Stimulated activated CD8-positive, alpha-beta memory T cell treated with anti-CD3 and anti-CD28 coated beads, Interleukin-4, amount 100 ng/mL, for 1 hour (primary cell): ENCODE measurements at places on chromosomes 5 and 9.

- DNase-seq, result no peak
Measured at GRCh38 chr5:53183880-53184279, 74.3 kb upstream of the MOCS2 start.

- DNase-seq, result no peak
Measured at GRCh38 chr5:16899171-16899570, 36.9 kb downstream of the MYO10 start.

- DNase-seq, result no peak
Measured at GRCh38 chr5:36027711-36028110, 36.5 kb upstream of the UGT3A1 start.

GRCh38 chr9:100466171-100466828, 6.6 kb upstream of the TMEFF1 start:
- DNase-seq, result no peak

GRCh38 chr5:132782101-132782500, 5.1 kb upstream of the SEPTIN8 start:
- DNase-seq, result no peak
